CD4-positive, alpha-beta memory T cell (primary cell): ENCODE measurements at places on chromosomes 13 and 19. TPM values are rescaled to one million over a fixed set of nuclear protein-coding genes. Genes with fewer than 3 reads are reported as not detected.

Gene UBE2L5
- not detected for total RNA-seq

Gene ITGBL1
- total RNA-seq = not detected

- H3K36me3 ChIP-seq = no peaks in the 10 kb centered on the region
- H3K4me3 ChIP-seq = no peak overlapping the region
- H3K27me3 ChIP-seq = no peaks in the 10 kb centered on the region
- no peaks in the 10 kb centered on the region for H3K4me1 ChIP-seq
- DNase-seq = no peak
These were observed 73.3 kb downstream of the ALOX5AP start for GRCh38 chr13:30808600-30808999.

DNA sequence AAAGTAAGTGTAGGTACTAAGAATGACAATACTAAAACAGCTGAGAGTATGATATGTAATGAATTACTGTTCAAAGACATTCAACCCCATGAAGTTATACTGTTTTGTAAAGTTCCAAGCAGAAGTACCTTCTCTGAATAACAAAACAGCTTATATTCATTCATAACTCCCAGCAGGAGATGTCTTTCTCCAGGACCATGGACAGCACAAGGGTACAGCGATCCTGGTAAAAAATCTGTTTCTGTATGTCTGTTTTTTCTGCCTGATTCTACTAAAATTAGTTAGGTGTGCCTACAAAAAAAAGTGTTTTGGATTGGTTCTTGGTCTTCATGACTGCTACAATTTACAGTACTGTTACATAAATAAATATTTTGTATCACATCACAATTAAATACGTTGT lies 172.5 kb upstream of the SLITRK5 start:
- no peak overlapping the region for H3K4me3 ChIP-seq
- H3K36me3 ChIP-seq = no peaks in the 10 kb centered on the region
- H3K4me1 ChIP-seq = no peaks in the 10 kb centered on the region
- no peaks in the 10 kb centered on the region for H3K27me3 ChIP-seq
- no peak overlapping the region for H3K27ac ChIP-seq

GRCh38 chr19:38543807-38544568 lies 73.8 kb downstream of the MAP4K1 start:
- H3K4me1 ChIP-seq = peaks cover 26% of the 10 kb centered on the region
- no peaks in the 10 kb centered on the region for H3K36me3 ChIP-seq
- H3K27ac ChIP-seq = no peak overlapping the region
- no peaks in the 10 kb centered on the region for H3K27me3 ChIP-seq

DNA sequence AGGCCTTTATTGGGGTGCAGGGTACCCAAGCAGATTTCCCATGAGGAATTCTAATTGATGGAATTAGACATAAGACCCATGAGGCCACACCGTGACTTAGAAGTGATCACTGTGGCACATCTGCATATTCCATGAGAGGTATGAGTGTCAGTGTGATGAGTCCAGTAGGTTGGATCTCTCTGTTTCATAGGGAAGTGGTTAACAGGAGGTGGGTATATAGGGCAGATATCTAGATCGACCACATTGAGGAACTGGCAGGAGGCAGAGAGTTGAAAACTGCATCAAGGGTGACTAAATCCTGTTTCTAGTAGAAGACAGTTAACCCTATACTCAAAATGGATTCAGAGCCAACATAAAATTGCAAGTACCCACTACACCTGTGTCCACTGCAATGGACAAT lies 68.6 kb upstream of the MIR17HG start:
- no peaks in the 10 kb centered on the region for H3K36me3 ChIP-seq
- DNase-seq = no peak
- no peak overlapping the region for H3K4me3 ChIP-seq
- H3K4me1 ChIP-seq = no peaks in the 10 kb centered on the region
